Pons (tissue), 1 donor: ENCODE measurements at places on chromosomes 5 and 9.
A peak's percentile ranks its signal among the peaks of the same experiment; 100 is the strongest.

GRCh38 chr9:31542384-31543055, 841.9 kb upstream of the ACO1 start:
- DNase-seq: peak; percentile 17

DNA sequence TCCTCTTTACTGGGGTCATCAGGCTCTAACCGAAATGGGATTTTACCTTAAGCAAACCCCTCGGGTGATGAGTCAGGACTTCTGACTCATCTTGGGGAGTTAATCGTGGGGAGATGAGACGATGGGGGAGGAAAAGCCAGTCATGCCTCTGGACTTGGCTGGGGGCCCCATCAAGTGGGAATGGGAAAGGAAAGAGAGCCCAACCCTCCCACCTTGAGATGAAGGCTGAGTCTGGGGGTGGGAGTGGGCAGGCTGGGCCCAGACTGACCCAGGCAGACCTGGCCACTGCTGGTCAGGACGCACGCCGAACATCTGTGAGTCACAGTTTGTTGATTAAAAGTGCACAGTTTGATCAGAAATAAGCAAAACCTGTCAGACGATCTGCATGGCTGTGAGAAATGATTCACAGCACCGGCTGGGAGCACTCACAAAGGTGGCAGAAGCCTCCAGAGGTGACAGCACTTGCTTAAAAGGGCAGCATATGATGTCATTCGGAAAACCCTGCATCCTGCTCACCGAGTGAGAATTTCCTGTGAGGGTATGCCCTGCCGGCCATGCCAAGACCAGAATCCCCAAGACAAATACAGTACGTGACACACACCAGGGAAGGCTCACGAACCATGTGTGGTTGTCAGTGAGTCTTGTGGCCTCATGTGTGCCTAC, 50.0 kb upstream of the SLC25A51 start:
- no peak for DNase-seq

- DNase-seq: no peak
Measured at GRCh38 chr9:135707252-135708138, 5.5 kb downstream of the KCNT1 start.

DNA sequence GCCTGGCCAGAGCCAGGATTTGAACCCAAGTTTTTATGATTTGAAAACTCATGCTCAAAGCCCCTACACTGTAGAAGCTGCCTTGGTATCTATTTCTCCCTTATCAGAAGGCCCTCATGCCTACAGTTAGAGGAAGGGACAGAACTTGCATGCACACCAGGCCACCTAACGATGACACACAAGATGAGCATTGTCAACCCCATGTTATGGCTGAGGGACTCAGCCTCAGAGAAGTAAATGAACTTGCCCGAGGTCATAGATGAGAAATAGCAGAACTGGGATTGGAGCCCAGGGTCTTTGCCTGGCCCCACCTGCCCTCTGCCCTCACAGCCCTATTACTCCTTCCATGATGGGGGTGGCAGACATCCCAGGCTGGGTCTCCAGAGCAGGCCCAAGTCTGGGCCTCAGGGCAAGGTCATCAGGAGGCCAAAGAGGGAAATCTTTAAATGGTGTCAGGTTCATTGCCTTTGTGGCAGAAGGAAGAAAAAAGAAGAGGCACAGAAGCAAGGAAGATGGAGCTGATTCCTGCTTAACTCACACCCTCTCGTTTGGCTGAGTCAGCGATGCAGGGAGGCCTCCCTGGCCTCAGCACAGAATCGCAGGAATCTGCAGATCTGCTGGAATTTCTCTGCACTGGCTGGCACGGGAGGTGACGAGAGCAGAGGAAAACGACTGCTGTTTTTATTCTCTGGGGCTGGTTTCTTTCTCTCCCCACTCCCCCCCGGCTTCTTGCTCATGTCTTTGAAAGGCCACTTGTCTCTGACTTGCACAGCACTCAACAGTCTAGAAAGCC, 20.6 kb upstream of the CRB2 start:
- DNase-seq: no peak

GRCh38 chr9:88932766-88933165, 58.5 kb upstream of the S1PR3 start:
- DNase-seq: no peak

DNA sequence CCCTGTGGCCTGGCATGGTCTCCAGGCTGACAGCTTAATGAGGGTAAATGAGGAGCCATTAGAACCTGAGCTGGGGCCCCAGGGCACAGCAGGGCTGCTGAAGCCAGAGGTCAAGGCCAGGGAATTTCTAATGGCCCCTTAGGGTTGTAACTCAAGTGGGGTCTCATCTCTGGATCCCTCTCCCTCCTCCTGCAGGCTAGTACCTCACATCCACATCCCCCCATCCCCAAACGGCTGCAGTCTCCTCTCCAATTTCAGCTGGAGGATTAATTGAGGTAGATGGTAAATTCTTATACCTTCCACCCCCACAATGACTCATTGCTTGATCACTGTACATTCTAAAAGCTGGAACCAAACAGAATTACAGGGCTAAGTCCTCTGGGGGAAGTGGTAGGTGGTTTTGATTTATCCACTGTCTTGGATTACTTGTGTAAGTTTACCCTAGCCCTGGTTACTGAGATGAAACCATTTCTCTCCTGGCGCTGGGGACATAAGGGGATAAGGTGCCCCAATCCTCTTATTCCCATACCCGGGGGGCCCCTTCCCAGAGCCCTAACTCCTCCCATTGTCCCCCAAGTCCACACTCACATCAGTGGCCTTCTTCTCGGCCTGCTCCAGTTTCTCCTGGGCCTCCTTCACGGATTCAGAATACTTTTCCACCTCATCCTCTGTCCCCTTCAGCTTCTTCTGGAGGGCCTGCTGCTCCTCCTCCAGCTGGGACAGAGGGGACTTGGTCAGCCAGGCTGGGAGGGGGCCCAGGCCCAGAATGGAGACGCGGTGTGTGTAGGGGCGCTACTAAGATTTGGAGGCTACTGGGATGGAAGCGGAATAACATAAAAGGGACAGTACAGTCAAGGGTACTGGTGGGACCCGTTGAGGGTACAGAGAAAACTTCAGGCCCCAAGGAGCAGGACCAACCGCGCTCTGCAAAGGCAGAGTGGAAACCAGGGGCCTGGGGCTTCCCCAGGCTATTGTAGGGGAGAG, 875 bp downstream of the TPM2 start:
- DNase-seq: no peak

DNA sequence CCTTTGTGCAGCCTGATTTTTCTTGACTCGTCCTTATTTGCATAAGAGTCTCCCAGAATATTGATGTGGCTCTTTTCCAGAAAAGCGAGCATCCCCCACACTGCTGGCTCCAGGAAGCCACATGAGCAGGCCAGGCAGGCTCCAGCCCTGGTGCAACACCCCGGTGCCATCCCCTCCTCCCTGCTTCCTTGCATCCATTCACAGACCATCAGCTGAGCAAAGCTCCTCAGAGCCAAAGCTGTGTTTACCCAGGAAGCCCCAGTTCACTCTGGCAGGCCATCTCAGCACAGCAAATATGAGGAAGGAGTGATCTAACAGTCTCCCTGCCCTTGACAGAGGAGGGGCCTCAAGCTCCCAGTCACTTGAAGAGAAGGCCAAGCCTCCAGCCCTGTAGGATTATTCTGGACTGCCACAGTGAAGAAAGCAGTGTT, 34.4 kb downstream of the INSYN2B start:
- peak; percentile 75 for DNase-seq

DNA sequence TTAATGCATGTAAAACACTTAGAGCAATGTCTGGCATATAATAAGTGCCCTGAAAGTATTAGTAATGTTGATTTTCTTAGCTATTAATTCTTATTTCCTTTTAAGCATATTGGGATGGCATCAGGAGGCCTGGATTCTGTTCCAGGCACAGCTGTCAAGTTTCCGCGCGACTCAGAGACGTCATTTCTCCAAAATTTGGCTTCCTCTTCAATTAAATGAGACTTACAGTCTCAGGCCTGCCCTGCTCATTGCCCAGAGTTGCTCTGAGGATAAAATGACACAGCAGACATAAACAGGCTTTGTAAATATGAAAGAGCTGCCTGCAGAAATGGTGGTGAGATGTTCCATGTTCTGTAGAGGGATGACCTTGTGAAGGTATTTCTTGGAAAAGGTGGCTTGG, 159.8 kb upstream of the GLRA1 start:
- peak; percentile 7 for DNase-seq

GRCh38 chr5:126000507-126000906, 422.7 kb upstream of the GRAMD2B start:
- DNase-seq: no peak

DNA sequence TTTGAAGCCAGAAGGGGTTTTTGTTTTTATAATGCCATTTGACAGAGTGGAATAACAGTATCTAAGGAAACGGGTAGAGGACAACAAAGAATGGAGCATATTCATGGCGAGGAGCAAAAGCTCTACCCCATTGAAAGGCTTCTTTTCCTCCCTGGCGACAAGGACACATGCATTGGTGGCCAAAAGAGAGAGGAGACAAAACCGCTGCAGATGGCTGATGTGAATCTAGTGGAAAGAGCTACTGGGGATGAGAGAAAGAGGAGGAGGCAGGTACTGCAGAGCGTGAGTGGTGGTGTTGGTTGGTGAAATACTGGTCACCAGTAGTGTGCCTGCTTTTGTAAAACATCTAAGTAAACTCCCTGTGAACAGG, 491 bp downstream of the APC start:
- peak; percentile 90 for DNase-seq

GRCh38 chr5:35741971-35742370, 114.7 kb upstream of the IL7R start:
- DNase-seq: no peak

DNA sequence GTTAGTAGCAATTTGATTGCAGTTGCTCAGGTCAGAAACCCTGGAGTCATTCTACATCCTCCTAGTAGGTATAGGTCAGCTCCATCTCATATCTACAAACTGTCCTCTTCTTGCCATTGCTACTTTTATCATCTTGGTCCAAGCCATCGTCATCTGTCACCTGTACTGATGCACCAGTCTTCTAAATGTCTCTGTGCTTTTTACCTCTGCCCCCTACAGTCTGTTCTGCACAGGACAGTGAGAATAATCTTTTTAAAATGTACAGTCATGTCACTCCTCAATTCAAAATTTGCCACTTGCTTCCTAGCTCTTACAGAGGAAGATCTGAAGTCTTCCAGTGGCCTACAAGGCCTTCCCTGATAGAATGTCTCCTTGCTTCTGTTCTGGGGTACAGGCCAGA, 6.8 kb downstream of the NNT start:
- no peak for DNase-seq

GRCh38 chr5:1443991-1444360, 1.3 kb downstream of the SLC6A3 start:
- no peak for DNase-seq

DNA sequence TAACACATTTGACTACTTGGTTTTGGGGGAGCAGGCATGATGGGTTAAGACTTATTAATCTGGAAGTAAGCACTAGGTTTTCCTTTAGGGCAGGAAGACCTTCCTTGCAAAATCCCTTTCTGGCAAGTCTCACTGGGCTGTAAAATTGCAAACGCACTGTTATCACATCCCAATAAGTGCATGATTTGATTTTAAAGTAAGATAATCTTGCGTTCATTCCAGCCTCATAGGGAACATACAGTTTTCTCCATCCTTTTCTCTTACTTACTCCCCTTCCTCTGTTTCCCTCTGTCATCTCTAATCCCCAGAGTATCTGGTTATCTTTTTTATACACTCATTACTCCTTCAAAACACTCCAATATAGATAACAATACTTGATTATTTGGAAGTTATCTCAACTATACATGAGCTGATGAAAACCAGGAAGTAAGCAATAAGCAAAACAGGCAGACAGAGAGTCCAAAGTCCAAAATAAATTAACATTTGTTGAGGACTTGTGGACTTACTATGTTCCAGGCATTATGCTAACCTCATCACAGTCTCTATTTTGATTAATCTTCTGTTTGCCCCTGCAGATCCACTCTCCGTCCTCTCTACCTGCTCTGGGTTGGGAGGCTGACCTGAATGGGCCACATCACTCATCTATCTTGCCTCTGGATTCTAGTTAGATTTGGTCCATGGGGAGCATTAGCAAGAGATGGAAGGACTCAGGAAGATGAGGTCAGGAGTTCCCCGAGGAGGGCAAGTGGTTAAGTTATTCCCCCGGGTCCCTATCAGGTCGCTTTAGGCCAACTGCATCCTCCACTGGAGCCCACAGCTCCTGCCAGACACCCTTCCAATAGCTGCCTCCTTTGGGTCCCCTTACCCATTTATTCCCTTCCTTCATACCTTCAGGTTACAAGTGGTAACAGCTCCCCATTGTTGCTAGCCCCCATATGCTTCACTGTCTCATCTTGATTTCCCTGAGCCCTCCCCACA, 60.2 kb downstream of the SLC22A5 start:
- DNase-seq: no peak

DNA sequence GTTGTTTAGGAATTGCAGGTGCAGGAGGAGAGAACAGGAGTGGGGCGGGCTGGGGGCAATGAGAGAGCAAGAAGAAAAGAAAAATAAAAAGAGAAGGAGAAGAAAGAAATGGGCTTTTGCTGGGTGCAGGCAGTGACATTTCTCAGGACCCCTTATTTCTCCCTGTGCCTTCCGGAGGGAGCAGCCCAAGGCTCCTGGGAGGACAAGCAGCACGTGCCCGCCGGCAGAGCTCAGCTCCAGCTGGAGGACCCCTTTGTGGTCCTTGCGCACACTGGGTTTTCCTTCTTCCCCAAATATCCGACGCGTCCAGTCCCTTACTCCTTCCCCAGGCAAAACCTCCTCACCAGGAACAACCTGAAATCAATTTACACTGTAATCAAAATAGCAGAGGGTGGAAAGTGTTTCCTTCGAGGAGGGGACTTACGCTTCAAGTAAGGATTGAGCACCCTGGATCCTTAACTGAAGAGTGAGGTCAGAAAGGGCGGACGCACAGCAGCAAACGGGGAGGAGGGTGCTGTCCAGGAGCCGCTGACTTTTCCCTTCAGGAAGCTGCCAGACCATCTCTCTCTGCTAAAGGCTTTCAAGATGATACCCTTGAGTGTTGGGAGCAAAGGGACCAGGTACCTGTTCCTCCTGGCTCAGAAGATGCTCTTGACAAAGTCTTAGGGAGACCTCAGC, 2.1 kb downstream of the BTNL9 start:
- no peak for DNase-seq

GRCh38 chr9:123684393-123685149, 245.4 kb downstream of the DENND1A start:
- no peak for DNase-seq

DNA sequence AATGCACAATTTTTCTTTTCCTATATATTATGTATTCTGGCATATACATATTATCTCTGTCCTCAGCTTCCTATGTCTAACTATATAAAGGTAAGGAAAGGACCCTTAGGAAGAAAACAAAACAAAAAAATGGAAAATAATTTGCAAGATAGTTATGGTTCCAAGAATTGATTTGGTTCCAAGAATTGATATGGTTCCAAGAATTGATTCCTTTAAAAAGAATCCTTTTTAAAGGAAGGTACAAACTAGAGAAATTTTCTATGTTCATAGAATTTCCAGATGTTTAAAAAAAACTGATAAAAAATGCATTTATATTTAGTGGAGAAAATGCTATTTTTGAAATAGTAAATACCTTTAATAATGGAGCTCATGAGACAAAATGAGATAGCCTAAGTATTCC, 12.1 kb downstream of the LYRM7 start:
- no peak for DNase-seq

DNA sequence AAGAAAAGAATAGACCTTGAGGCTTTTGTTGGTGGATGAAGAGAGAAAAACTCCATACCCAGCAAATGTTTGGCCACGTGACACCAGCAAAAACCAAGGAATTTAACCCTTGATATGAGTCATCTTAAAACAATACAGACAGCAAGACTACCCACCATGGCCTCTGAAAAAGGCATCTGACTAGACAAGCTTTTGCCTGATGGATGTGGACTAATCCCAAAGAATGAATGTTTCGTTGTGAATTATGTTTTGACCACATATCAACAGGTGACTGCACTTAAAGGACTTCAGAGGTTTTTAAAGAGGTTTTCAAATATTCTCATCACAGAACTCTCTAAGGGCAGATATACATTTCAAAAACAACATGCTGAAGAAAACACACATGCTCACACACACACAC, 33.0 kb upstream of the SLC1A3 start:
- no peak for DNase-seq
